ENCODE measurements at places on chromosomes 6 and 20. TPM values are rescaled to one million over a fixed set of nuclear protein-coding genes. Genes with fewer than 3 reads are reported as not detected.

GRCh38 chr6:55994531-55994930, 119.1 kb upstream of the BMP5 start:
- no peak for DNase-seq
- H3K4me1 ChIP-seq, result no peaks in the 10 kb centered on the region
- H3K27ac ChIP-seq, result no peak overlapping the region
- no peaks in the 10 kb centered on the region for H3K27me3 ChIP-seq
- H3K36me3 ChIP-seq, result no peaks in the 10 kb centered on the region
- H3K4me3 ChIP-seq, result no peak overlapping the region

DNA sequence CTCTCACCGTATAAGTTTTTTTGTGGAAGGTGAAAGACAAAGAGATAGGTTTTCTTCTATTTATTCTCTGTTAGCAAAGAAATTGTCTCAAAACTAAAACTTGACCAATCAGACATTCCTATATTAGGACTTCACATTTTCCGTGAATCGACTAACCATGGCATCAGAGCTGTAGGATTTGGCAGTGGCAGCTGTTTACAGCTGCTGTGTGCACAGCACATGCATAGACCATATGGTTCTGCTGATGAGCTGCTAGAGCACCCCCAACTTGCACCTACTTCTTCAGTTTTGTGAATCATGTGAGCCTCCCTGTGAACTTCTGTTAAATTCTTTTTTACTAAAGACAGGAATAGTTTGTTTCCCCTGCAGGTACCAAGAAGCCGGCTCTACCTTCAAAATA, 157.9 kb downstream of the RFX6 start:
- no peaks in the 10 kb centered on the region for H3K36me3 ChIP-seq
- H3K4me1 ChIP-seq, result no peaks in the 10 kb centered on the region
- no peak overlapping the region for H3K4me3 ChIP-seq
- H3K27me3 ChIP-seq, result no peaks in the 10 kb centered on the region
- DNase-seq, result no peak

- H3K4me3 ChIP-seq, result no peak overlapping the region
- H3K27me3 ChIP-seq, result no peaks in the 10 kb centered on the region
- DNase-seq, result no peak
- H3K36me3 ChIP-seq, result no peaks in the 10 kb centered on the region
Measured at GRCh38 chr6:96469312-96469711, 52.3 kb upstream of the UFL1 start.

DNA sequence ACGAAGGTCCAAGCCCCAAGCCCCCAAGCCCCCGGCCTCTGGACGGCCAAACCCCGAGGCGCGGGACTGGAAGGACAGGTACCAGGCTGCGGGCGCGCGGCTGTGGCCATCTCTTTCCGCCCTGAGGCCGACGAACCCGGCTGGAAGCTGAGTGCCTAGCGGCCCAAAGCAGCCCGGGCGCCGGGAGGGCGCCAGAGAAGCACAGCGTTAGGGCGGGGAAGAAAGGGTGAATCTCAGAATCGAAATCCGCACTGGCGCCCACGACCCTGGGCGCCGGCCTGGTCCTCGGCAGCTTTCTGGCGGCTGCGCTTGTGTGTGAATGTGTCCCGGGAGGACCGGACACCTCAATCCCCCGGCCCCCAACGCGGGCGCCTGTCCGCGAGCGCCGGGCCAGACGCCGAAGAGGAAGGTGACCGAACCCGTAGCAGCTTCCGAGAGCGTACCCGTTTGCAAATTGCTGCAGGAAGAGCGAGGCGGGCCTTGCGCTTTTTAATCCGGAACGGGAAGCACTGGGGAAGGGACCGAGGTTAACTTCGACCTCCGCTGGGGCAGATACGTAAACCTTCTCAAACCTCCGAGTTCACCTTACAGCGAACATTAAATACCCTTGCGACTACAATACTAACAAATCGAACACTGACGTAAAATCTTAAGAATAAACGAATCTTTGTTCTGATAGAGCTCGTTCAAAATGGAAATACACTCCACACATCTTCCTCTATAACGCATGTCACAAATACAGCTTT, 2.9 kb downstream of the NRN1 start:
- peaks cover 48% of the 10 kb centered on the region for H3K4me1 ChIP-seq
- peaks cover 74% of the 10 kb centered on the region for H3K27me3 ChIP-seq
- H3K36me3 ChIP-seq, result no peaks in the 10 kb centered on the region
- peak; percentile 65 for DNase-seq
- H3K27ac ChIP-seq, result peak overlapping the region; percentile 64

DNA sequence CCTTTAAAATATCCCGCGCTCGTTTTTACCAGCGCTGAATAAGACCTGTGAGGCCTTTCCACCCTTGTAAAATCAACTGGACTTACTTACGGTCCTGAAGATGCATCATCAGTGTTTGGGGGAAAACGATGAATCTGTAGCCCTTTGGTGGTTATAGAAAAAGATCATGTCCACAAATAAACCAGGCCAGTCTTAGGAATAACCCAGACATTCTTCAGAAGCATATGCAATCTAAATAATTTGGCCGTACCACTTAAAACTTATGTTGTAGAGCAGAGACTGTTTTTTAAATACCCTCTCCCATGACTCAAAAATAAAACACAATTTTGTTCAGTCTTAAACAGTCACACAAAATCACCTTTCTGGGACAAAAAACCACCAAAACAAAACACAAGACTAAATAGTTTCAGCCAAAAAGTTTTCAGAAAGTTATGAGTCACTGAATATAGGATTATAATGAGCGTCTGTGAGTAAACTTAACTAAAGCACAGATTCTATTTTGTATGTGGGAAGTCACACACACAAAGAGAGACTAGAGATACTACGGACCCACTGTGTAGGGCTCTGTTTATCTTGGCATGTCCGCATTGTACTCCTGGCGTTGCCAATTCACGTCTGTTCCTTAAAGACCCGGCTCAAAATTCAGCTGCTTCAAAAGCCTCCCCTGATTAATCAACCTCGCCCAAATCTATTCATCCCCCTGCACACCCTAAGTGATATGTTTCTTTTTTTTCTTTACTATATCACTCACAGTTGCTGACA, 26.5 kb upstream of the SMOC2 start:
- H3K36me3 ChIP-seq, result no peaks in the 10 kb centered on the region
- no peaks in the 10 kb centered on the region for H3K27me3 ChIP-seq
- peaks cover 29% of the 10 kb centered on the region for H3K4me1 ChIP-seq

DNA sequence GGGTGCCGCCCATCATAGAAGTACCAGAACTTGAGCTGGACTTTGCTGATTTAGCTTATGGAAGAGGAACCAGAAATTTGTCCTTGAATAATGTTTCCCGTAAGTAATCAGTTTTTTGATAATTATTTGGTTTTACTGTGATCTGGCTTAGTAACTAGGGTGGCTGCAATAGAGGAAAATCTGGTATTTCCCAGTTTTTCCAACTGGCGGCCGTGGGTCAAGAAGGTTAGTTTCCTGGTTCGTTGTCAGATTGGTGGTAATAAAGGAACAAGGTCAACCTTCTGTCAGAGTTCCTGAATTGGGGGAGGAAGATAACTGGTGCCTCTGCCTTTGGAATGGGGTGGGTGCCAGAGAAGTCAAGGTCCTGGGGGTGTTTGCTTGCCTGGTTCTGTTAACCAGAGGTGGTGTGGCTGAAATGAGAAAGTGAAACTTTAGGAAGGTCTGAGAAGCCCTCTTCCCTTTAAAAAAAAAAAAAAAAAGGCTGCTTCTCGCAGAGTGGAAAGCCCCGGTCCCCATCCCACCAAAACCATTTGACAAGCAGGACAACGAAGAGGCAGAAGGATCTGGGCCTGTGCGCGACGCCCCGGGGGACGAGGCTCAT, at the start of gene CALHM6:
Gene CALHM6 (plus strand): TSS at position 45 of the 601 bp plus-strand sequence. CDS start 555 bp downstream, at position 600.
- H3K27ac ChIP-seq, result no peak within 1 kb of the TSS
- no peak for DNase-seq
- no peaks in the 10 kb centered on the region for H3K36me3 ChIP-seq

GRCh38 chr20:34058831-34059230, 53.2 kb downstream of the EIF2S2 start:
- no peak overlapping the region for H3K4me3 ChIP-seq
- no peaks in the 10 kb centered on the region for H3K27me3 ChIP-seq
- H3K4me1 ChIP-seq, result no peaks in the 10 kb centered on the region
- H3K36me3 ChIP-seq, result no peaks in the 10 kb centered on the region

GRCh38 chr6:9467741-9468140, 947.1 kb downstream of the TFAP2A start:
- H3K4me3 ChIP-seq, result no peak overlapping the region
- H3K27me3 ChIP-seq, result no peaks in the 10 kb centered on the region
- no peaks in the 10 kb centered on the region for H3K4me1 ChIP-seq
- no peak for DNase-seq

DNA sequence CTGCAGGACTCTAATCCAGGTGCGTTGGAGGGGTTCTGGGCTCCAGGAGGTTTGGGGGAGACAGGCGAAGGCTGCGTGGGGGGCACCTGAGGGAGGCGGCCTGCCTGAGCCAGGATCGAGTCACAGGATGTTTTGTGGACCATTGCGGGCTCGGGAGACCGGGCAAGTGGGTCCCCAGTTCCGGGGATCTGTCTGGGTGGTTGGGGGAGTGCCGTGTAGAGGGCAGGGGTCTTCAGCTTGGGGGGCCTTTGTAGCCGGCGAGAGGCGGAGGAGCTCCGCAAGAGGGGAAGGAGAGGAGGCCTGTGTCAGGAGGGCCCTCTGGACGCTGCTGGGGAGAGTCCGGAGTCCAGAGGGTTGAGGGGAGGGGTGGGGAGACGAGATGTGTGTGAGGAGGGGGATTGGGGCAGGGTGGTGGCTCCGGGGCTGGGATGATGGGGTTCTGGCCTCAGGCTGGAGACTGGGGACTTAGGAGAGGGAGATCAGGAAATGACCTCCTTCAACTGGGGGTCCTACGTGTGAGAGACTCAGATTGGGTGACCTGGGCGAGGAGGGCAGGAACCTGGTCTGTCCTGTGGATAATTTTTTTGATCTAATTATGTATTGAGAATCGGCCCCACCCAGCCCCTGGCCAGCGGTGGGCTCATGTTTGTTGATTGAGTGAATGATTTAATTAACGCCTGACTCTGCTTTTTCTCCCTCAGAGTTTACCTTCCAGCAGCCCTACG, 505 bp downstream of the SNAI1 start:
- no peak for DNase-seq
- no peaks in the 10 kb centered on the region for H3K27me3 ChIP-seq
- H3K36me3 ChIP-seq, result peaks cover 7% of the 10 kb centered on the region
- H3K4me3 ChIP-seq, result peak overlapping the region; percentile 59

DNA sequence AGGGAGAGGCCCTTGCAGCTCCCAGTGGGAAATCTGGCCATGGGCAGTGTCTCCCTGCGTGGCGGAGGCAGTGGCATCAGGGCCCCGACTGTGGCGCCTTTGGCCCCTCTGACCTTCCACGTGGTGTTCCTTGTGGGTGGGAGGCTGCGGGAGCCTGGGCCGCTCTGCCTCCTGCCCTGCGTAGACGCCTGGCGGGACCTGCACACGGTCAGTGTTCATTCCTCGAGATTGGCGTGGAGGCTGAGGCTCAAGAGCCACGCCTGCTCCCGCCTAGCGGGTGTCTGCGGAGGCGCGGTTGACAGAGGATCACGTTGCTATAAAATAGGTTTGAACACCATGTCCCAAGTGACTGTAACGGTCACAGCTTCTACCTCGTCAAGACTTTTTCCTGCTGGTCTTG, 14.0 kb downstream of the COL9A3 start:
- H3K4me1 ChIP-seq, result peaks cover 13% of the 10 kb centered on the region
- H3K4me3 ChIP-seq, result no peak overlapping the region
- no peak for DNase-seq
- H3K36me3 ChIP-seq, result no peaks in the 10 kb centered on the region

DNA sequence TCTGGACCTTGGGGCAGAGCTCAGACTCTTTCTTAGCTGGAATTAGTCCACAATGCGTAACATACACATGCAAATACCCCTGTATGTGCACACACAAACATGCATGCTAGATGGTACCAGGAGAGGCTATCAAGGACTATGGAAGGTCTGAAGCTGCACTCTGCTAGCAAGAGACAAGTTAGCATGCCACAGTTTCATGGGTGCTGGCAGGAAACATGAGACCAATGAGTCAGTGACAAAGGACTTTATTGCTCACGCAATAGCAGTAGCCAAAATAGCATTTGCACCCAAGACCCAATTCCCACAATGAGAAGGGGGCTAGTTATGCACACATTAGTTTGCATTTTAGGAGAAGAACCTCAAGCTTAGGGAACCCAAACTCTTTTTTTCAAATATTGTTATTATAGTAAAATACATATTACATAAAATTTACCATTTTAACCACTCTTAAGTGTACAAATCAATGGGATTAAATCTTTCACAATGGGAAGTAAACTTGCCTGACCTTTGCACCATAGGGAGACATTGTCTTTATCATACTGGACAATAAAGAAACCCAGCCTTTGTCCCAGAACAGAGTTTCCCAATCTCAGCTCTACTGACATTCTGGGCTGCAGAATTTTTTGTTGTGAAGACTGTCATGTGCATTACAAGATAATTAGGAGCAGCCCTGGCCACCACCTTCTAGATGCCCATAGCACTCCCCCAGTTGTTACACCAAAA, 69.1 kb downstream of the NRSN1 start:
- H3K36me3 ChIP-seq, result no peaks in the 10 kb centered on the region
- no peaks in the 10 kb centered on the region for H3K4me1 ChIP-seq
- no peak for DNase-seq
- no peak overlapping the region for H3K27ac ChIP-seq

DNA sequence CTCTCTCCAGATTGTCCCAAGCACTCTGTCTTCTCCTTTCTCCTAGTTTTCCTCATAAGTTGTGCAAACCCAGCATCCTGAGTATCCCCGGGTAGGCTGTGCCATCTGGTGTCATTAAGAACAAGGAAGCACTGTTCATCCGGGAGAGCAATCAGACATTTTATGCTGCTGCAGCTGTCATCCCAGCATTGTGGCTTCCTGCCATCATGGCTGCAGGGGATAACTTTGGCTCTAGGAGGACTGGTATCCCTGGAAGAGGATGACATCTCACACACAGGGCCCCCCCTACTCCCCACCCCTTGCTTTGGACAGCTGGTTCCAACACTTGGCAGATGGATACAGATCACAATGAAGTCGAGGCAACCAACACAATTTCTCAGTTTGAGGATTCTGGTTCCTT, 1195.1 kb upstream of the MAP3K7 start:
- H3K36me3 ChIP-seq, result no peaks in the 10 kb centered on the region
- H3K27ac ChIP-seq, result no peak overlapping the region
- DNase-seq, result no peak
- H3K4me3 ChIP-seq, result no peak overlapping the region
- H3K27me3 ChIP-seq, result no peaks in the 10 kb centered on the region

- no peaks in the 10 kb centered on the region for H3K27me3 ChIP-seq
- DNase-seq, result no peak
- H3K4me3 ChIP-seq, result no peak overlapping the region
- peaks cover 16% of the 10 kb centered on the region for H3K4me1 ChIP-seq
- peaks cover 32% of the 10 kb centered on the region for H3K36me3 ChIP-seq
Measured at GRCh38 chr20:49037962-49038387, 8.1 kb upstream of the CSE1L start.

GRCh38 chr6:118283766-118284165, 264.3 kb upstream of the PLN start:
- peak; percentile 81 for DNase-seq
- H3K4me3 ChIP-seq, result no peak overlapping the region
- no peaks in the 10 kb centered on the region for H3K36me3 ChIP-seq

GRCh38 chr6:105810105-105810921, 275.8 kb upstream of the PRDM1 start:
- H3K27ac ChIP-seq, result peak overlapping the region; percentile 24
- H3K36me3 ChIP-seq, result no peaks in the 10 kb centered on the region
- no peak overlapping the region for H3K4me3 ChIP-seq
- H3K27me3 ChIP-seq, result no peaks in the 10 kb centered on the region

PPP1R14C gene
- 0.55 TPM for total RNA-seq

TMEM14A gene
- total RNA-seq, result 29.9 TPM

PRKN gene
- total RNA-seq, result 8.1 TPM

BEND6 gene
- 1.8 TPM for total RNA-seq

SOBP gene
- 16.9 TPM for total RNA-seq

ZBTB46 gene
- total RNA-seq, result 4.1 TPM

ABHD16B gene
- total RNA-seq, result not detected

TXNDC5 gene
- 52.7 TPM for total RNA-seq

TCF21 gene
- total RNA-seq, result 26.6 TPM

DCDC2 gene
- total RNA-seq, result under 0.01 TPM

GATA5 gene
- 4.0 TPM for total RNA-seq

BPIFB4 gene
- total RNA-seq, result not detected

RIPOR3 gene
- 8.1 TPM for total RNA-seq

DZANK1 gene
- total RNA-seq, result not detected

ASIP gene
- not detected for total RNA-seq

All from stomach (tissue), 19 donors.